Left kidney (tissue), 8 donors: ENCODE measurements at places on chromosomes 7 and 10. TPM values are rescaled to one million over a fixed set of nuclear protein-coding genes. Genes with fewer than 3 reads are reported as not detected.

GRCh38 chr7:94095316-94096009 is 91.3 kb upstream of the BET1 start:
- DNase-seq = no peak

ASAH2B gene
- polyA plus RNA-seq = 15.2 TPM

DNA sequence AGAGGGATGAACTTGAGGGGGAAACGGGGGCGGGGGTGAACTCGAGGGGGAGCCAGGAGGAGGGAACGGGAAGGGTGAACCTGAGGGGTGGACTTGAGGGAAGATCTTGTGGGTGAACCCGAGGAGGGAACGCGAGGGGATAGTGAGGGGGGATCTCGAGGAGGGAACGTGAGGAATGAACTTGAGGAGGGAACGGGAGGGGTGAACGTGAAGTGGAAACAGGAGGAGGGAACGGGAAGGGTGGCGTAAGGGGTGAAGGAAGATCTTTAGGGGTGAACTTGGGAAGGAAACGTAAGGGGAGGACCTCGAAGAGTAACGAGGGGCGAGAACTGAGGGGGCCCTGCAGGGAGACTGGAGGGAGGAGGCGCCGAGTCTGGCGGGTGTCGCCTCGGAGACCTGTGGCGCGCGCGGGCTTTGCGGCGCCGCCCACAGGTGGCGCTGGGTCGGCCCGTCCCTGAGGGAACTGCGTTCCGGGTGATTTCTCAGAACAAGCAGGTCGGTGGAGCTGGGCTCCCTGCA is 651 bp downstream of the MYO3A start:
- DNase-seq = peak; percentile 60

- DNase-seq = no peak
Observed at GRCh38 chr7:44280993-44281721, 44.2 kb downstream of the CAMK2B start.

- DNase-seq = no peak
Observed at GRCh38 chr7:39252916-39253315, 275.2 kb downstream of the POU6F2 start.
